ENCODE measurements at places on chromosomes 2 and 18.

DNA sequence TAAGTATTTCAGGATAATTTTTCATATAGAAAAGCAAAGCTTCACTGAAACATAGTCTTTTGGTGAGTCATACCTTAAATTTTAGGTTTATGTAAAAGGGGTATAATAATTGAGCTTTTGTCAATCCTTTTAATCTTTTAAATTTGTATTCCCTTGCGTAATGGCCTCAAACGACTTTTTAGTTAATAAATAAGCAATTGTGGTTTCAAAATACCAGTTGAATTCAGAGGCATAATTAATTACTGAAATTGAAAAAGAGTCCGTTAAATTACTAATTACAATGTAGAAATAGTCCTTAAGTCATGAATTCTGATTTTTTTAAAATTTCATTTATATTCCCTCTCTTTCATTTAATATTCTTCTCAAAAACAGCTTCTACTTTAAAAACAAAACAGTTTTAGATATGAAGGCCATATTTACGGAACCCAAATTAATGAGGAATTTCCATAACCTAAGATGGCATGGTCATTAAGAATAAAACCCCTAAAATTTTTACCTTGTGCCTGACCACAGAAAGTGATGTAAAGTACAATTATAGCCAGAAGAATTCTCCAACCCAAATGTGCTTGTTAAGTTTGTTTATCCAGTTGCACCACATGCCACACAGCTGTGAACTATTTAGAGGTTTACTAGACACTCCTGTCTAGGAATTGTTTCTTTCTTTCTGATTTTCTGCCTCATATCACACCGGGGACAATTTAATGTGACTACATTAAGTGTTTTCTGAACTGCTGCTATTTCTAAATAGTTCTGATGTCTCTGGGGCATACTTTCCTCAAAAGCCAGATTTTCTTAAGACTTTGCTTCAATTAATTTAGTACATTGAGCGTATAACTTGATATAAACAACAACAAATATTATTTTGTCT lies 60.7 kb upstream of the ITGA4 start:
- DNase-seq, result no peak

DNA sequence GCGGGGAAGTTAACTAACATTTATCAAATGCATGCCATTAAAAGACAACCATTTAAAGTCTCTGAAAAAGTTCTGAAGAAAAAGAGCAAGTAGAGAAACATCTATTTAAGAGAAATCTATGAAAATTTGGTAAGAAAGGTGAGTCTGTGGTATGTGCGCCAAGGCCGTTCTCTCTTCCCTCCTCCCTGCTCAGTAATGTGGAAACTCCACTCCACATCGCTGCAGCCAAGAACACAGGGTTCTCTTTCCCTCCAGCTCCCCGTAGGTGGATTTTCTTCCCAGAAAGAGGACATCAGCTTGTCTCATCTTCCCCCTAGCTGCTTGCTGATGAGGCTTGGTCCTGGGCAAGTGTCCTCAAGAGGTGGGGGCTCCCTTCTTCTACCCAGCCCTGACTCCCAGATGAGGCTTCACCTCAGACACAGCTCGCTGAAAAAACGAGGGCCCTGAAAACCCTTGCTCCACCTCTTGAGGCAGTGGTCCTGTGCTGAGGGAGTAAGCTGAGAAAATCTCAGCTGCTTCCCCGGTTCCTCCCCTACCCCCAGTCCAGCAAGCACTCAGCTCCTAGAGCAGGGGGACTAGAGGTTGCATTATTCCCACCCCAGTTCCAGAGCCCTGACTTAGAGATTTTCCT lies 45.8 kb upstream of the PTPRM start:
- DNase-seq, result no peak

- no peak for DNase-seq
These were observed 93.3 kb upstream of the EML6 start for GRCh38 chr2:54629914-54630857.

GRCh38 chr2:202114795-202115194 lies 41.7 kb downstream of the KIAA2012 start:
- no peak for DNase-seq

DNA sequence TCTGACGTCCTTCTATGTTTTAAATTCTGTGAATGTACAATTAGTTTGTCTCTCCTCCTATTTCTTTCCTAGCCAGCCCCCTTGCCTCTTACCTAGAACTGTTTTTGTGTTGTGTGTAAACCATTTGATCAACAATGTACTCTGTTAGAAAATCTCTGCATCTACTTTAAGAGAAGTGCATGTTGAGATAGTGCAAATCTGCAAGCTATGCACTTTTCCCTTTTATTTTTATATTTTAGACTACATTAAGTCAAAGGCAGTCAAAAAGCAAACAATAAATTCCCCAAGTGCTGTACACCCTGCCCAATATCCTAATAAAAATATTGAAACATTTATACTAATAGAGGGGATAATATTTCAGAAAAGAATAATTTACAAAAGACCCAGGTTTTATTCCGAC lies 13.7 kb downstream of the LYPD6 start:
- no peak for DNase-seq

- no peak for DNase-seq
These were observed 107.9 kb upstream of the IL1R2 start for GRCh38 chr2:101883860-101884259.

- DNase-seq, result no peak
These were observed 35.3 kb downstream of the GALNT1 start for GRCh38 chr18:35616664-35617423.

Data from NCI-H1436 treated with DMSO at 0.1 percent for 48 hours (cell line).